ENCODE measurements at places on chromosomes 13 and 19. TPM values are rescaled to one million over a fixed set of nuclear protein-coding genes. Genes with fewer than 3 reads are reported as not detected.

GRCh38 chr13:26867451-26868091 is 107.0 kb upstream of the GPR12 start:
- DNase-seq, result peak; percentile 53

DNA sequence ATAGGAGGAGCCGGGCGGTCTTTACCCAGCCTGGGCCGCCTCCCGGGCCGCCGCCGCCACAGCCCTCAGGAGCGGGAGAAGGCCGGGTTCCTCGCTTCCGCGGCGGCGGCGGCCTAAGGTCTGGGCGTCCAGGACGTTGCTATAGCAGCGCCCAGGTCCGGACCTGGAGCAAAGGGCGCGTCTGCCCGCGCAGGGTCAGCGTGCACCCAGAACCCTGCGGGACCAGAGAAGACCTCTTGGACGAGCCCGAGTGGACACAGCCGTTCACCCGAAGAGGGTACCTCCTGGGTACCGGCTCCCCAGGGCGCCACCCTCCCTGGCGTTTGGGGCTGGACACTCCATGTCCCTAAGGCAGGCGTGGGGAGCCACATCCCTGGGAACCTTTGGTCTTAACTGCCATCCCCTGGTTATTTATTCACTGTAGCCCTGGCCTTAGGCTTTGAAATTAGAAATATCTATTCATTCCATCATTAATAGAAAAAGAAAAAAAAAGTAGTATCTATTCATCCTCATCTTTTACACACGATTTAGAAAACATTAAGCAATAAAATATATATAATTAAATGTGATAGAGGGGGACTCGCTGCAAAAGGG is 2.4 kb downstream of the DZIP1 start:
- peak; percentile 73 for DNase-seq

DNA sequence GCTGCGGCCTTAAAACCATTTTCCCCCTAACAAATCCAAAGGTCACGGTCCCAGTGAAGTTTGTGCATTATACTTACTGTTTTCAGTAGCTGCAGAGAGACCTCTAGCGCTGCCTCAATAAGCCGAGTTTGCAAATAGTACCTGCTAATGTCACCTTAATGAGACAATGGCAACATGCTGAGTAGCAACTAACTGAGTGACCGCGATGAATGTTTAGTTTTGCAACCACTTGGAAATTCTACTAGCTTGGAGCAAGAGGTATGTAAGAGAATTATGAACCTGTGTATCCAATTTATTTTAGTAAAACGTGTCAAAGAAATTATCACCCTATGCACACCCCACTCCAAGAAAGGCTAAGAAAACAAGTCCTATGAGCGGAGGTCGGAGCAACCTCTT is 1.2 kb downstream of the KPNA3 start:
- DNase-seq, result peak; percentile 54

GRCh38 chr13:49977992-49978391 is 18.9 kb upstream of the TRIM13 start:
- DNase-seq, result no peak

DNA sequence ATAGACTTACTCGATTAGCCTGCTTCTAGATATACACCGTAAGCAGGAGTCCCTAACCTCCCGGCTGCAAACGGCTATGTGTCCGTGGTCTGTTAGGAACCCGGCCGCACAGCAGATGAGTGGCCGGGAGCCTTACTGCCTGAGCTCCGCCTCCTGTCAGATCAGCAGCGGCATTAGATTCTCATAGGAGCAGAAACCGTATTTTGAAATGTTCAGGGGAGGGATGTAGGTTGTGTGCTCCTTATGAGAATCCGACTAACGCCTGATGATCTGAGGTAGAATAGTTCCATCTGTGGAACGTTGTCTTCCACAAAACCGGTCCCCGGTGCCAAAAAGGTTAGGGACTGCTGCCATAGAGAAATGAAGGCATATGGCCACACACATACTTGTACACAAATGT is 1491.9 kb downstream of the SLITRK5 start:
- no peak for DNase-seq

GRCh38 chr19:10517760-10518443 is 655 bp upstream of the S1PR5 start:
- DNase-seq, result peak; percentile 19

- DNase-seq, result no peak
Measured at GRCh38 chr13:40381935-40382764, 284.3 kb downstream of the FOXO1 start.

GRCh38 chr19:5542665-5543064 is 25.1 kb downstream of the TINCR start:
- no peak for DNase-seq

Gene PLIN4
- 0.27 TPM for polyA plus RNA-seq

Gene FCGBP
- polyA plus RNA-seq, result 3.1 TPM
